OCI-LY7 (cell line): ENCODE measurements at places on chromosomes 13 and 19. TPM values are rescaled to one million over a fixed set of nuclear protein-coding genes. Genes with fewer than 3 reads are reported as not detected.

TMEM59L gene
- total RNA-seq = 0.84 and 0.89 TPM in 2 replicates

- DNase-seq = no peak
These were observed 39.6 kb upstream of the CD177 start for GRCh38 chr19:43313711-43314495.

DNA sequence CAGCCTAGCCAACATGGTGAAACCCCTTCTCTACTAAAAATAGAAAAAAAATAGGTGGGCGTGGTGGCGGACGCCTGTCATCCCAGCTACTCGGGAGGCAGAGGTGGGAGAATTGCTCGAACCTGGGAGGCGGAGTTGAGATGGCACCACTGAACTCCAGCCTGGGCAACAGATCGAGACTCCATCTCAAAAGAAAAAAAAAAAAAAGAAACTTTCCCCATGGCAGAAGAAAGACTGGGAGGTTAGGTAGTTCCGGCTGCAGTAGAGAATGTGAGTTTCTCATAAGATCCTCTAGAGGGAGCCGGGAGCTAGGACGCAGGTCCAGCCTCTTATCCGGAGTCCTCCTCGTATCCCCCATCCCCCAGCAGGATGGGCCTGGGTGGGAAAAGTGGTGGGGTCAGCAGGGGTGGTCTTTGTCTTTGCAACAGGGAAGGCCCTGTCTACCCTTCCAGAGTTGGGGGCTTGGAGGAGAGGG, 13.2 kb upstream of the CREB3L3 start:
- DNase-seq = peak; percentile 85

DNA sequence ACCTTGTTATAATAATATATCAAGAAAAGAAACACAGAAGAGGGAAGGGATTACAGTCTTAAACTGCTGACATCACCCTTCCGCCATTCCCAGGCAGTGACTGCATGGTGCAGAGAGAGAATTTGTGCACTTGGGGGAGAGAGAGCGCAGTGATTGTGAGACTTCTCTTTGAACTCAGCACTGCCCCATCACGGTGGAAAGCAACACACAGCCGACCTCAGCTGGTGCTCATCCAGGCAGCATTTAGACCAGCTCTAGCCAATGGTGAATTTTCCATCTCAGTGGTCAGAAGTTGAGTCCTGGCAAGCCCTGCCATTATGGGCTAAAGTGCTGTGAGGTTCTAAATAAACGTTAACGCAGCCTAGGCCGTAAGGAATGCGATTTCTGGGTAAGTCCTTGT, 1681.5 kb downstream of the EFNB2 start:
- no peak for DNase-seq

FUT6 gene
- total RNA-seq = not detected in 2 replicates

CGB8 gene
- not detected in 2 replicates for total RNA-seq

ZNF552 gene
- 11.4 and 12.5 TPM in 2 replicates for total RNA-seq

- DNase-seq = no peak
These were observed 351.1 kb downstream of the DCT start for GRCh38 chr13:94128430-94128829.

SNAPC2 gene
- 6.2 and 8.2 TPM in 2 replicates for total RNA-seq

DNA sequence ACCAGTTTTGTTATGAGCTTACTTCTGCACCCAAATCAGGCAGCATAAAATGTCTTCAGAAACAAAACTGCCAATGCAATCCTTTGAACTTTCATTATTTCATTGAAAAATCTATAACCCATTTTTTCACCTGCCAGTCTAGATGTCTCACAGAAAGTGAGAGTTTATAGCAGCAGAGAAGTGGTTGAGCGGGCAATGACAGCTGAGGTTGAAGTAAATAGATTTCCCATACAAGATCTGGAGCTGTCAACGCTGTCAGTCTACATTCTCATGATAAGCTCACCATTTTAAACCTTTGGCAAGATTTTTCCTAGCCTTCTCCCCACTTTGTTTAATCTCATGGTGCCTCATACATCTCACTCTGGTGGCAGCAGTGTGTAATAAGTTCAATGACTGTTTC, 1144.9 kb upstream of the PCDH9 start:
- no peak for DNase-seq

- DNase-seq = no peak
These were observed at the start of gene GNA15 for GRCh38 chr19:3135961-3136683. Gene GNA15, plus strand, starts transcription at chr19:3136033. Its CDS starts 418 bp downstream, at chr19:3136451.

DNA sequence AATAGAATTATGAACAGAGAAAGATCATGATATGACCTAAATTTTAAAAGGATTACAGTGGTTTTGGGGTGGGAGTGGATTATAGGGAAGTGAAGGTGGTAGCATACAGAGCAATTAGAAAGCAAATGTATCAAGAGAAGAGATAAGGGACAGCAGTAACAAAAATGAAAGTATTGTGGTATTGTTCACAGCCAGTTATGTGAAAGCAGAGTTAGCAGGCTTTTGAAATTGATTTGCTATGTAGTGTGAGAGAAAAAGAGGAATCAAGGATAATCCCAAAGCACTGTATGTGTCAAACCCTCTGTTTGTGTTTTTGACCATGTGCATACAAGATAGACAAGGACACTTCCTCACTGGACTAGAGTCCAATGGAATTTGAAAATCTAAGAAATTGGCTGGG, 1721.4 kb downstream of the PCDH9 start:
- DNase-seq = no peak

DNA sequence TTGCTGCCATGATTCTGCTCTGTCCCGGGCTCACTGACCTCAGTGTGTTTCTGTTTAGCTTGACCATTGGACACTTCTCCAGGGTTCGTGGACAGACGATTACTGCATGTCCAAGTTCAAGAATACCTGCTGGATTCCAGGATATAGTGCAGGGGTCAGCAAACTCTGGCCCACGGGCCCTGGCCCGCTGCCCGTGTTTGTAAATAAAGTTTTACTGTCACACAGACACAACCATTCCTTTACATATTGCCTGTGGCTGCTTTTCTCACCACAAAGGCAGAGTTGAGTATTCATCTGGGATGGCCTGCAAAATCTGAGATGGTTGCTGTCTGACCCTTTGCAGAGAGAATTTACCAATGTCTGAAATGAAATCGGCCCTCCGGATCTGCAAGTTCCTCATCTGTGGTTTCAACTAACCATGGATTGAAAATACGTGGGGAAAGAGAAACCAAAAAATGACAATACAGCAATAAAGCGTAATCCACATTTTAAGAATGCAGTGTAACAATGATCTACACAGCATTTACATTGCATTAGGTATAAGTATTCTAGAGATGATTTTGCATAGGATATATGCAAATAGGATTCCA, 25.9 kb upstream of the F2RL3 start:
- DNase-seq = no peak

DNA sequence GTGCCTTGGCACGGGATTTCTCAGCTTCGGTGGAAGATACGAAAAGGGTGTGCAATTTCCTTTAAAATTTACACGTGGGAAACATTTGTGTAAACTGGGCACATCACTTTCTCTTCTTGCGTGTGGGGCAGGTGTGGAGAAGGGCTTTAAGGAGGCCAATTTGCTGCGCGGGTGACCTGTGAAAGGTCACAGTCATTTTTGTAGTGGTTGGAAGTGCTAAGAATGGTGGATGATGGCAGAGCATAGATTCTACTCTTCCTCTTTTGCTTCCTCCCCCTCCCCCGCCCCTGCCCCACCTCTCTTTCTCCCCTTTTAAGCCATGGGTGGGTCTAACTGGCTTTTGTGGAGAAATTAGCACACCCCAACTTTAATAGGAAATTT, 7.2 kb downstream of the SLITRK5 start:
- peak; percentile 61 for DNase-seq

- no peak for DNase-seq
These were observed 4.8 kb downstream of the LSR start for GRCh38 chr19:35253316-35254286.

DNA sequence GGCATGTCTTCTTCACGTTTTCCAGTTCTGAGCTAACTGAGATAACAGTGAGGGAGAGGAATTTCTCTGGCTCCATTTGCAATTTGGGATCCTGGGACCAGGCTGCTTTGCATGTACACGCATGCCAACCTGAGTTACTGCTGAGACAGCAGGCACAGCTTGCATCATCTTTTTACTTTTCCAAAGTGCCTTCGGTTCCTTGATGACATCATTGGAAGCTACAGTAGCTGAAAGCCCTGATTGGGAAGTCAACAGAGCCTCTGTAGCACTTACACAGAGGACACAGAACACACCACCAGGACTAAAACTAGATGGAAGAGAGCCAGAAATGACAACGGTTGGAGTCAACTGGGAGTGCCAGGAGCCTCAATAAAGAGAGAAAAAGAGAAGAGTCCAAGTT, 399.1 kb upstream of the GPC6 start:
- no peak for DNase-seq

NUFIP1 gene
- total RNA-seq = 11.3 and 11.4 TPM in 2 replicates

- peak; percentile 82 for DNase-seq
These were observed 1.9 kb downstream of the CNN2 start for GRCh38 chr19:1028062-1028926.

GRCh38 chr13:70923863-70924752, 815.9 kb upstream of the KLHL1 start:
- no peak for DNase-seq

PABPC3 gene
- total RNA-seq = 0.39 and 0.49 TPM in 2 replicates

ZNF844 gene
- 7.7 and 9.3 TPM in 2 replicates for total RNA-seq

DNA sequence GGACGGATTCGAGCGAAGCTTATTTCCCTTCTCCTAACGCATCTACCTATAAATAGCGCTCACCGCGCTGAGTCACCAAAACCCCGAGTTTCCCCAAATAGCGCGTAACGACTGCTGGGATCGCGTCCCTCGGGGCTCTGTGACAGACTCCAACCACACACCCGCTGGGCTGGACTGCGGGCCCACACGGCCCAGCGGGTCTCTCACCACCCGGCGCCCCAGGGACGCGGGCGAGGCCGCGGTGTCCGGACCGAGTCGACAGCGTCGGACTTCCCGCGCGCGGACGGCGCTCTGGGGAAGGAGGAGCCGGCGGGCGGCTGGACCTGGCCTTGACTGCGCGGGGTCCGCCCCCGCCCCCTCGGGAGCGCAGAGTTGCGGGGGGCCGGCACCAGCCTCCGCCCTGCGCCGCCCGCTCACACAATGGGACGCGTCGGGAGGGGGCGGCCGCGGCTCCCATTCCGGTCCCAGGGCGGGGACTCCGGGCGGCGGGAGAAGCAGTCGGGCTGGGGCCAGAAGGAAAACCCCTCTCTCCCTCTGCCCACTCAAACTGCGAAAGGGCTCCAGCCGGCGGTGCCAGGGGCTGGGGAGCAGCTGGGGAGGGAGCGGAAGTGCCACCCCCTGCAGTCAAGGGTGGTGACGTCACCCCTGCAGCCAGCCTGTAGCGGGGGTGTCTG, 108.8 kb downstream of the KCNRG start:
- DNase-seq = no peak

CD37 gene
- total RNA-seq = 279 and 352 TPM in 2 replicates

DNA sequence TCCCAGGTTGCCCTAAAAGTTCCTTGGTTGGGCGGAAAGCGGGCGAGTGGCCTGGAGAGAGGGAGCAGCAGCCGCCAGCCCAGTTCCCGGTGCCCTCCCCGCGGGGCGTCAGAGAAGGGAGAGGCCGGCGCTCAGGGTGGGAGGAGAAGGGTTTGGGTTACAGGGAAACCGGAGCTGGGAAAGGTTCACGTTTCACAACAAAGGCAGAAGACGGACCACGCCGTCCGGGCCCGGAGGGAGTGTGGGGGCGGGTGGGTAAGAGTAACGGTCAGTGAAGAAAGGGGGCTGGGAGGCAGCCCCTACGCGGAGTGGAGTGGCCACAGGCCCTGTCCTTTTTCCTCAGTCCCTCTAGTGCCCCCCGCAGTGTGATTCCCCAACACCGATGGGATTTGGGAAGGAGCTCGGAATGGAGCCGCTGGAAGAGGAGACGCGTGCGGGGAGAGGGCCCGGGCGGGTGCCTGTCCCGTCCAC, 1.6 kb downstream of the SIX5 start:
- DNase-seq = no peak

- peak; percentile 76 for DNase-seq
These were observed at the start of gene GIPR for GRCh38 chr19:45667620-45668341. Gene GIPR, plus strand, starts transcription at chr19:45668221. Its CDS starts 1,300 bp downstream, at chr19:45669521.

GRCh38 chr19:28498404-28498976, 714.5 kb downstream of the UQCRFS1 start:
- no peak for DNase-seq

DNA sequence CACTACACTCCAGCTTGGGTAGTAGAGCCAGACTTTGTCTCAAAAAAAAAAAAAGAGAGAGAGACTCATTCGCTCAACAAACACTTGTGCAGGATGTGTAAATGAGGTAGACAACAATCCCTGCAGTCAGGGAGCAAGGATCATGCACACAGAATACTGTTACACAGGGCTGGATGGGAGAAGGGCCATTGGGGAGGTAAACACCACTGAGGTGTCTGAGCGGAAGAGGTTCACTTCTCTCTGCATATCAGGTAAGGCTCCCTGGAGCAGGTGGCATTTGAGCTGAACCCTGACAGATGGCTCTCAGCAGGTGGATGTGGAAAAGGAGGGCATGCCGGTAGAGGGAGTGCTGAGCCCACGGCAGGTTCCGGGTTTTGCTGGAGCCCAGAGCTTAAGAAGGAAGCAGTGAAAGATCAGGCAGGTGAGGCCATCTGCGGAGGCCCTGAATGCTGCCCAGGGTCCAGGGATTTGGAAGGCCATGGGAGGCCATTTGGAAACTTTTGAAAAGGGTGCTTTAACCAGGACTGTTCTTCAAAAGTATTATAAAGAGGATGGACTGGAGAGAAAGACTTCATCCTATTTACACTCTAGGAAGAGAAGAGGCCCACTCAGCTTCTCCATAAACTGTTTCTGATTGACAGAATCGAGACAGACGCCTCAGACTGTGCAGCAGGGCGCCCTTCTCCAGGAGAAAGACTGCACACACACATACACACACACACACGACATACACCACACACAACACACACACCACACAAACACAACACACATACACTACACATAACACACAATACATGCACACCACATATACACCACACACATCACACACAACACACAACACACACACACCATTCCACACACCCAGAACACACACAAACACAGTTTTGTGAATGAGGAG, 199.4 kb downstream of the USP12 start:
- DNase-seq = peak; percentile 53

DNA sequence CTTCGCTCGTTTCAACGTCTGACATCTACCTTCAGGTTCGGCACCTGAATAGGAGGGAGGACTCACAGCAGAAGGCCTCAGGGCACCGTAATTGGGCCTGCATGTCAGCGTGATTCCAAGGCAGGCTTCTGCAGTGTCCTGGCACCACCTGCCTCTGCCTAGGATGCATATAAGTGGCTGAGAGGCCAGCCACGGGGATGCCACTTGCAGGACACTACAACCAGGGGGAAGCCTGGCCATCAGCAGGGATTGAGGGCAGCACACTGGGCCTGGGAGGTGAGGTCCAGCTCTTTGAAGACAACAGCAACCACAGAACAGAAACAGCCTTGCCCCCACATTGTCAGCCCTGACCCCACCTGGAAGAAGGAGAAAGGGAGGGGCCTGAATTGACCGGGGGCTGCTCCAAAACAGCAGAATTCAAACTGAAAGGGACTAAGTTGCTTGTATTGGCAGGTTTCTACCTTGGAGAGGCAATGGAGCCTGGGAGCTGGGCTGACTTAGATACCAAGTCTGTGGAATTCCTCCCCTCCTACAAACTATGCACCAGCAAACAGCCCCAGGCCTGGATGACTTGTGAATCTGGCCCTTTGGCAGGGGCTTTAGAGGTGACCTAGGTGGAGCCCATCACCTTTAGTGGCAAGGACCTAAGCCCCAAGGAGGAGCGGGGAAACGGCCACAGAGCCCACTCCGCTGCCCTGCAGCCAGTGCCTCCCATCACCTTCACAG, 34.1 kb upstream of the POMP start:
- no peak for DNase-seq
